Natural killer cell (primary cell): ENCODE measurements at places on chromosomes 5 and 9.

DNA sequence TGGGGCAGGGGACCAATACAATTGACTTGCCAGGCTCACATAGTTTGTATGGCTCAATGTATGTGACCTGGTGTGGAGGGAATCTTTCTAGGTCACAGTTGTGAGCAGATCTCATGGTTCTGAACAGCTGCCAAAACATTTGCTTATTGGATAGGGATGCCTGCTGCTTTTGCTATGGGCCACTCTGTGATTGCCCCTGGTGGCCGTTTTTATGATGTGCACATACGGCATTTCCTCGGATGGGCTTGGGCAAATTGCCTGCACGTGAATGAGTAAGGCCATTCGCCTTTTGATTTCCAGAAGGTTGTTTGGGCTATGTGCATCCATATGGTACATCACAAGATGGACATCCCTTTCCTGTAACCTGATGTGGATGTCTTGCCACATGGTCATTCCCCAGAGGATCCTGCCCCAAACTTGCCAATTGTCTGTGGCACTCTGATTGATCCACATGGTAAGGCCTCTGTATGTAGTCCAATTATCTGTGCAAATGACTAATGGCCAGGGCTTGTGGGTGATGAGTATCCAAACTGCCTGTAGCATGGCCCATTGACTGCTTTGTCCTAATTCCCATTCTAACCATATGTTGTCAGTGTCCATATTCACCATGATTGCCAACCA is 10.7 kb upstream of the SLC22A4 start:
- H3K27ac ChIP-seq: no peak overlapping the region
- no peaks in the 10 kb centered on the region for H3K4me1 ChIP-seq
- H3K36me3 ChIP-seq: no peaks in the 10 kb centered on the region
- H3K4me3 ChIP-seq: no peak overlapping the region

GRCh38 chr5:89081360-89081759 is 198.4 kb upstream of the MEF2C start:
- H3K36me3 ChIP-seq: no peaks in the 10 kb centered on the region
- H3K4me1 ChIP-seq: no peaks in the 10 kb centered on the region
- no peaks in the 10 kb centered on the region for H3K27me3 ChIP-seq
- H3K27ac ChIP-seq: no peak overlapping the region
- H3K4me3 ChIP-seq: no peak overlapping the region

- H3K36me3 ChIP-seq: no peaks in the 10 kb centered on the region
- H3K27me3 ChIP-seq: no peaks in the 10 kb centered on the region
- DNase-seq: no peak
- no peak overlapping the region for H3K27ac ChIP-seq
These were observed 468.5 kb downstream of the NFIB start for GRCh38 chr9:13845460-13845859.

- no peak for DNase-seq
- H3K27ac ChIP-seq: no peak overlapping the region
- H3K4me1 ChIP-seq: peaks cover 2% of the 10 kb centered on the region
- no peaks in the 10 kb centered on the region for H3K36me3 ChIP-seq
- H3K4me3 ChIP-seq: no peak overlapping the region
- H3K27me3 ChIP-seq: no peaks in the 10 kb centered on the region
These were observed 5.7 kb upstream of the GAPVD1 start for GRCh38 chr9:125255781-125256391.

- no peaks in the 10 kb centered on the region for H3K27me3 ChIP-seq
- no peak overlapping the region for H3K27ac ChIP-seq
- no peak for DNase-seq
These were observed 38.0 kb downstream of the WHRN start for GRCh38 chr9:114467226-114467750.

- no peak overlapping the region for H3K27ac ChIP-seq
- DNase-seq: no peak
- H3K36me3 ChIP-seq: no peaks in the 10 kb centered on the region
- peaks cover 7% of the 10 kb centered on the region for H3K4me1 ChIP-seq
- H3K4me3 ChIP-seq: no peak overlapping the region
These were observed 218.1 kb downstream of the RFK start for GRCh38 chr9:76176171-76176570.

DNA sequence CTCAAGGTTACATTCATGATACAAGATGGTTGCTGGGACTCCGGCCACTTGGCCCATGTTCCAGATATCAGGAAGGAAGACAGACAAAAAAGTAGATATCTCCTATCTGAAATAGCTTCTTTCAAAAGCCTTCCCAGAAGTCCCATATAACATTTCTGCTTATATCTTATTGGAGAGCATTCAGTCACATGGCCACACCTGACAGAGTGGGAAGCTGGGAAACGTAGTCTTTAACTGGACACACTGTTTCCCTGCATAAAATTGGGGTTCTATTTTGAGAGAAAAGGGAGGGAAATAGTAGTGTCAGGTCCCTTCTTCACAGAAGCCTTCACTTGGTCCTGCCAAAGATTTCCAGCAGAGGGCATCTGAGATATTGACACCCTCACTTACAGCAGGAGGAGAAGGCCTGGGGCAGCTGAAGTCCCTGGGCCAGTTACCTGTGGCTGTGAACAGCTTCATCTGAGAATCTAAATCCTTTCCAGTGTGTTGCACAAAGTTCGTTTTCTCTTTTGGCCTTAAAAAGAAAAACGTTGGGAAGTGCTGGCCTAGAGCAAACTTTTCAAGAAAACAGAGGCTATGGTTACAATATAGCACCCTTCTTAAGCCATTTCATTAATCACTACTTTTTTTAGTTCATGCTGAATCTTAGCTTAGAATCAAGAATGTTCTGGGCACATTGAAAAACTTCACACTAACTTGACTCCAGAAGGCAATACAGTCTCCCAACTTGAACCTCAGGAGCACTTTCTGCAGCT is 33.5 kb downstream of the SPEF2 start:
- no peak for DNase-seq
- H3K36me3 ChIP-seq: no peaks in the 10 kb centered on the region
- H3K4me1 ChIP-seq: no peaks in the 10 kb centered on the region
- H3K27ac ChIP-seq: no peak overlapping the region
- no peak overlapping the region for H3K4me3 ChIP-seq
- no peaks in the 10 kb centered on the region for H3K27me3 ChIP-seq

DNA sequence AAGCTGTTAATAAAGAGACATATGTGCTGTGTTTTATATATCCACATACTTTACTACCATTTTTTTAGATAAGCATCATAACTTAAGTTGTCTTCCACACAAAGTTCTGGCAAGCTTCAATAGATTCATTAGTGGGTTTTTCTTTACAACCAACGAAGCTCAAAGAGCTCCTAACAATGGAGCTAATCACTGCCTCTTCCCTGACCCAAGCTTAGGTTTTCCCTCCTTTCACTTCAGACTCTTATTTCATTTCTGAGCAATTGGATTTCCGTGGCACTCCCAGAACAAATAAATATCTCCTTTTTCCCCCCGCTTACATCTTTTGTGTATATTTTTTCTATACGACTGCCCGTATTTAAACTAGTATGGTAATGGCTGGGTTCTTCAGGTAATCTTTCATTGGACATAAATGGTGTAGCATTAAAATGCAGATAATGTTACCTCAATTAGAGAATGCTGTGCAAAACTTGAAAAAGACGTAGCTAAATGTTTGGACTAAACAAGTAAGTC is 275.5 kb upstream of the TMEM161B start:
- H3K36me3 ChIP-seq: no peaks in the 10 kb centered on the region
- no peaks in the 10 kb centered on the region for H3K4me1 ChIP-seq
- H3K27me3 ChIP-seq: peaks cover 4% of the 10 kb centered on the region
- H3K4me3 ChIP-seq: no peak overlapping the region

DNA sequence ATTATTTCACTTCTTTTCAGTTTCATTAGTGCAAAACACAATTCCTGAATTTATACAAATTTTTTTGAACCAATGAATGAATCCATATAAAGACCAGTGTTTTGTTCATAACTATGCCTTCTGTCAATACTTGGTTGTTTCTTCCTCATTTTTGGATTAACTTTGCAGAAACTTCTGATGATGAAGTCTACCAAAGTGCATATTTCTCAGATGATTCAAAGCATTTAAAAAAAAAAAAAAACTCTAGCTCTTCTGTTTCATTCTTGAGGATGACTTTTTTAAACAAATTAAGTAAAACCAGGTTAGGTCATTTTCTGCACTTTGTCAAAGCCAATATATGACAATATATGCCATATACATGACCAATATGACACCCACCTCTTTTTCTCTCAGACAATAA is 92.6 kb downstream of the CHSY3 start:
- no peak for DNase-seq
- H3K4me1 ChIP-seq: no peaks in the 10 kb centered on the region
- no peak overlapping the region for H3K27ac ChIP-seq
- H3K27me3 ChIP-seq: no peaks in the 10 kb centered on the region
- no peak overlapping the region for H3K4me3 ChIP-seq

DNA sequence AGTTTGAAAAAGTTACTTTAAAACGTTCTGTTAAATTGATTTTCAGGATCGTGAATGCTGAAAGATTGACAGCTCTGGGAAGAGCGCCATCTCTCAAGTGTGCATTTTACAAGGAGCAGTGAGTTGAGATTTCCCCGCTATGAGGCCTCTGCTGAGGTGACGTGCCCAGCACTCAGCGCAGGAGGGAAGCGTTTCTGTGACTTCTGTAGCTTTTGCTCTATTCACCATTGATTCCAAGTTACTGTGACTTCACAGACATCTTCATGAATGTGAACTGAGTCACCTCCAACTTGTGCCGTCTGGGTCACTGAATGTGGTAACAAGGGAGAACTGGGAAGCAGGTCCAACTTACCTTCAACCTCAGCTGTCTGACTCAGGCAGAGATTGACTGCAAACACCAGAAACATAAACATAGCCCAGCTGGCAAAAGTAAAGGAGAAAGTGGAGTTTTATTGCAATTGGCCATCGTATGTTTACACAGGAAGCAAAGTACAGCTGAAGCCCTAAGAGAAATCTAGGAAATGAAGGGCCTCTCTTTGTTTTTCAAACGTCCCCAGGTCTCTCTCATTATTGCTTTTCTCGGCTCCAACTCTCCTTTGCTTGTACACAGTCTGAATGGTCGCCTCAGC is 428.8 kb upstream of the CLINT1 start:
- no peaks in the 10 kb centered on the region for H3K4me1 ChIP-seq
- no peak for DNase-seq
- H3K36me3 ChIP-seq: no peaks in the 10 kb centered on the region
- no peaks in the 10 kb centered on the region for H3K27me3 ChIP-seq

DNA sequence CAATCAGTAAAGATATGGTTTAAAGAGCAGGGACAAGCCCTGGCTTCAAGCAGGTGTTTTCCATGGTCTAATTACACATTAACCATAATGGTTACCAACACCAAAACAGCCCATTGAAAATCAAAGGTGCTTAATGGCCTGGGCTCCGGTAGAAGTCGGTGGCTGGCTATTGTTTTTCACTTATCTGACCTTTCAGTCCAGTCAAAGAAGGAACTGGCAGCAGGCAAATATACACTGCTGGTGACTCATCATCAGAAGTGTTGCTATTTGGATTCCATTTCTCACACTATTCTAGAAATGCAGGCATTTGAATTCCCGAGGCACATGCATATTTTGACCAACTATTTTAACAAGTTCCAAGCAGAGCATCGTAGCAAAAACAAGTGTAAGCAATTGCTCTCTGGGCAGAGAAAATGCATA is 26.3 kb upstream of the GABRP start:
- H3K4me1 ChIP-seq: no peaks in the 10 kb centered on the region
- H3K4me3 ChIP-seq: no peak overlapping the region
- H3K27me3 ChIP-seq: no peaks in the 10 kb centered on the region

DNA sequence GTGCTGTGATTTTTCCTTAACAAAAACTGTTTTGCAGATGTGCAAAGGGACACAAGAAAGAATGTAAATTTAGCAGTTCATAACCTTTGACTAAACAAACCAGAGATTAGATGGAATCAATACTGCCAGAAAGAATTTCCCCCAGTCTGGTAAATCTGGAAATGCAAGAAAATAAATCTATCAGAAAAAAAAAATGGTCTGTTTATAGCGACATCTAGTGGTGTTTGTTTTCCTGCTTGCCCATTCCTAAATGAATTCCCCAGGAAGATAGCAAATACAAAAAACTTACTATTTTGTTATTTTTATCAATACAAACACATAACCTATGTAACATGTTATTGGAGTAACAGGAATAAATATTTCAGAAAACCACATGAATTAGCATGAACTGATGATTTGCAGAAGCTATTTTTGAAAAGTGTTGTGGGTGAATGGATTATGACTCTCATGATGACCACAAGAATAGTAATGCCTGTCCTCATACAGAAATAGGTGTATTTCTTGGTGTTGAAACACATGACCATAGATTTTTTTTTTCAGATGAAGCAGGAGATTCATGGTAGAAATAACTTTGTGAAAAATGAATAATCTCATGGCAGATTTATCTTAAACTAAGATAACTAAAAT is 1703.8 kb downstream of the MAT2B start:
- no peaks in the 10 kb centered on the region for H3K27me3 ChIP-seq
- no peaks in the 10 kb centered on the region for H3K36me3 ChIP-seq
- no peak for DNase-seq

GRCh38 chr9:33661176-33661575 is 134.2 kb upstream of the PRSS3 start:
- DNase-seq: no peak
- no peaks in the 10 kb centered on the region for H3K36me3 ChIP-seq
- no peak overlapping the region for H3K4me3 ChIP-seq
- no peaks in the 10 kb centered on the region for H3K4me1 ChIP-seq
- no peaks in the 10 kb centered on the region for H3K27me3 ChIP-seq
- no peak overlapping the region for H3K27ac ChIP-seq

GRCh38 chr5:156386976-156387375 is 60.0 kb downstream of the SGCD start:
- H3K36me3 ChIP-seq: no peaks in the 10 kb centered on the region
- H3K27me3 ChIP-seq: no peaks in the 10 kb centered on the region
- H3K4me3 ChIP-seq: no peak overlapping the region
- H3K27ac ChIP-seq: no peak overlapping the region
